IMR-90 (cell line): ENCODE measurements at places on chromosomes 1 and 21.

DNA sequence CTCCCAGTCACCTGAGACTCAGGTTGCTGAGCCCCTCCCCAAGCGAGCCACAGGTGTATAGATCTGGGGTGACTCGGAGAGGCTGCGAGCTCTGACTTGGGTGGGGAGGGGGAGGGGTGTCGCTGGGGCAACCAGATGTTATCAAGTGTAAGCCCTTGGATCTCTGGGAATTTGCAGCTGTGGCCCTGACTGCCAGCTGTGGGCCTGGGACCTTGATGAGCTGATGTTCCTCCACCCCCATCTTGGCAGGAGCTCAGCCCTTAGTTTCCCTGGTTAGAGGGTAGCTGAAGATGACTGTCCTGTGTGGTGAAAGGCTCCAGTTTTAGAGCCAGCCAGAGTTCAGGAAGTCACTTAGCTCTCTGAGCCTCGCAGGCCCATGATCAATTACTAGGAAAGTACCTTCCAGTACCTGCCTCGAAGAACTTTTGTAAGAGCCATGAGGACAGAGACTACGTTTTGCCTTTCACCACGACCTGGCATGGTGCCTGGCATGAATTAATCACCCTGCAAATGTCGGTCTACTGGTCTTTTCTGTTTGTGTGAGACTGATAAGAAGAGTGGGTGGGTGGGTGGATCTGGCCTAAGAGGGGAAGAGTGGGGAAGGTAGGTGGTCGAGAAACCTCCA, 55.8 kb downstream of the YARS1 start:
- H3K27me3 ChIP-seq: no peaks in the 10 kb centered on the region
- DNase-seq: peak; percentile 81
- H3K4me1 ChIP-seq: peaks cover 20% of the 10 kb centered on the region

GRCh38 chr1:65992831-65993271, 200.2 kb downstream of the PDE4B start:
- DNase-seq: no peak
- no peak overlapping the region for H3K27ac ChIP-seq
- no peaks in the 10 kb centered on the region for H3K27me3 ChIP-seq

GRCh38 chr1:157969697-157970485, 23.6 kb upstream of the KIRREL1 start:
- peaks cover 6% of the 10 kb centered on the region for H3K27me3 ChIP-seq
- peaks cover 15% of the 10 kb centered on the region for H3K4me1 ChIP-seq
- no peak overlapping the region for H3K4me3 ChIP-seq
- H3K27ac ChIP-seq: no peak overlapping the region

GRCh38 chr1:175878775-175879174, 135.4 kb upstream of the TNR start:
- H3K4me3 ChIP-seq: no peak overlapping the region
- no peak for DNase-seq
- no peak overlapping the region for H3K27ac ChIP-seq
- H3K27me3 ChIP-seq: no peaks in the 10 kb centered on the region; the same call in 1 of the 2 replicates
- H3K4me1 ChIP-seq: no peaks in the 10 kb centered on the region

GRCh38 chr1:211236633-211237320, 22.4 kb upstream of the RCOR3 start:
- no peaks in the 10 kb centered on the region for H3K4me1 ChIP-seq
- no peak overlapping the region for H3K27ac ChIP-seq
- peak; percentile 17 for DNase-seq
- no peaks in the 10 kb centered on the region for H3K36me3 ChIP-seq
- H3K4me3 ChIP-seq: no peak overlapping the region

DNA sequence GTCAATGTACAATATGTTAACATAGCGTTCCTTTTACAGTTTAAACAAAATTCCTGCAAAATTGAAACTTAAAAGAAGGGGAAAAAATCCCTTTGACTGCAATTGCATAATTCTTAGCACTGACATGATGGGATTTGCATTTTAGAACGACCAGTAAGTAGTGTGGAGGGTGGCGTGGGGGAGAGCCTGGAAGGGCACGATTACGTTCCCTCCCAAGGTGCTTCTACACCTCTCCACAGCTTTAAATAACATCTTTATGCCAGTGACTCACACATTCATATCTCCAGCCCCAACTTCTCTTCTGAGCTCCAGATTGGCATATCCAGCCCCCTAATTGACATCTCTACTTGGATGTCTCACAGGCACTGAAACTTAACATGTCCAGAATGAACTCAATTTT, 64.3 kb downstream of the OLFML3 start:
- peaks cover 24% of the 10 kb centered on the region for H3K27me3 ChIP-seq
- no peaks in the 10 kb centered on the region for H3K4me1 ChIP-seq
- no peaks in the 10 kb centered on the region for H3K36me3 ChIP-seq
- H3K4me3 ChIP-seq: no peak overlapping the region
- no peak for DNase-seq
- no peak overlapping the region for H3K27ac ChIP-seq

GRCh38 chr1:202706851-202707250, 3.4 kb downstream of the SYT2 start:
- H3K27ac ChIP-seq: no peak overlapping the region
- peaks cover 96% of the 10 kb centered on the region for H3K27me3 ChIP-seq
- peaks cover 4% of the 10 kb centered on the region; the same call in 1 of the 2 replicates for H3K4me1 ChIP-seq
- no peak for DNase-seq
- no peaks in the 10 kb centered on the region for H3K36me3 ChIP-seq

- H3K27ac ChIP-seq: no peak overlapping the region
- H3K4me3 ChIP-seq: no peak overlapping the region
- H3K36me3 ChIP-seq: no peaks in the 10 kb centered on the region
Observed at GRCh38 chr1:206808615-206809014, 36.3 kb upstream of the IL10 start.

DNA sequence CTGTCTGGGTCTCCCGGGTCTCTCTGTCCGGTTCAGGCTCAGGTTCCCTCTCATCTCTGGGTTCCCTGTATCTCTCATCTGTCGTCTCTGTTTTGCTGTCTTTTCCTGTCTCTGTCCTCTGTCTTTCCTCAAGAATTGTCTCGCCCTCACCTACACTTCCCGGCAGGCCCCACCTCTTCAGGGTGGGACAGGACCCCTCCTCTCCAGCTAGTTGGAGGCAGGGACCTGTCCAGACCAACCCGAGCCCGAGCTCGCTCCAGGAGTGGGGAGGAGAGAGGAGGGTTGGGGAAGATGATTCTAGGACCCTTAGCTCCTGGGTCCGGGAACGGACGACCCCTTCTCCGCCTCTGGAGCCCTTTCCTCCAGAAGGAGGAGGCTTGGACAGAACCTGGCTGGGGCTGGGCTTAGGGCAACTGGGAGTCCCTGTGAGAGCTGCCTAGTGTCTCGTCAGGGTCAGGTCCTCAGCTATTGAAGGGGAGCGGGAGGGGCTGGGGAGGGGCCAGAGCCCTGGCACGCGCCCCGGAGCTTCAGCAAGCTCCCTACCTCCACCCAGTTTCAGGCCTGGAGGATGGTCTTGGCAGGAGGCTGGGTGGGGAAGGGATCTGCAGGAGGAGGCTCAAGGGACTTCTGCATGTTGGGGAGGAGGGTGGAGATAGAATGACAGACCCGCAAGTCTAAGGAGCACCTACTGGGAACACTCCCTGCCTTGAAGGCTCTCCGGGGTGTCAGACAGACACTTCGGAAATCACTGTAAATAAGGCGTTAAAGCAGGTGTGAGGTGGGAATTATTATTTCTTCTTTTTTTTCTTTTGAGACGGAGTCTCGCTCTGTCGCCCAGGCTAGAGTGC, 26.3 kb upstream of the EPB41 start:
- no peak overlapping the region for H3K27ac ChIP-seq
- DNase-seq: no peak
- H3K36me3 ChIP-seq: no peaks in the 10 kb centered on the region
- peaks cover 11% of the 10 kb centered on the region for H3K4me1 ChIP-seq
- H3K4me3 ChIP-seq: peak overlapping the region; percentile 65
- H3K27me3 ChIP-seq: peaks cover 8% of the 10 kb centered on the region

DNA sequence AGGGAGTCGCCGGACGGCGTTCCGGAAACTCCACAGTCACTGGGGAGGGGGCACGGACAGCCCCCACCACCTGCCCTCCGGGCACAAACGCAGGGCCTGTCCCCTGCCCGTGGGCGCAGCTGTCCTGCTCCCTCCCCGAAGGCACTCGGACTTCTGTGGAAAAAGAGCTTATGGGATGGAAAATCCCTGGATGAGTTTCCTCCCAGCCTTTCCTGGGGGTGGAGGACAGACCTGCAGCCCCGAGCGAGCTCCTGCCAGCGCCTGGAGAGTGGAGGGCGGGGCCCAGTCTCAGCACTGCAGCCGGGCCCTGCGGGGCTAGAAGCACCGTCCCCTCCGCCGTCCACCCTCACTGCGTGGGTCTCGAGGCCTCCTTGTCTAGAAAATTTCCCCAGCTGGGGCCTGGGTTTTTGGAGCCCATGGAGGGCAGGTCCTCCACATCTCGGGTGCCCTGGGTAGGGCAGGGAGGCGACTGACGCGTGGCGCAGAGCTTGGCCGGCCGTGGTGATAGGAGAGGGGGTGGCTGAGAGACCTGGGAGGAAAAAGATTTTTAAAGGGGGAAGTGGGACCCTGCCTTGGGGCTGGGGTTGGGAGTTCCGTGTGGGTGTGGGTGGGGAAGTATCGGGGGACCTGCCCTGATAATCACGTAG, 6.4 kb upstream of the COL6A1 start:
- H3K36me3 ChIP-seq: no peaks in the 10 kb centered on the region
- no peaks in the 10 kb centered on the region for H3K27me3 ChIP-seq

GRCh38 chr21:26883768-26884167, 38.6 kb upstream of the ADAMTS1 start:
- H3K4me1 ChIP-seq: peaks cover 2% of the 10 kb centered on the region; the same call in 1 of the 2 replicates
- H3K36me3 ChIP-seq: no peaks in the 10 kb centered on the region
- no peak overlapping the region for H3K4me3 ChIP-seq
- H3K27ac ChIP-seq: no peak overlapping the region

GRCh38 chr1:220776254-220776653, 10.5 kb upstream of the MTARC1 start:
- no peak overlapping the region for H3K27ac ChIP-seq
- H3K36me3 ChIP-seq: no peaks in the 10 kb centered on the region
- no peak for DNase-seq
- no peaks in the 10 kb centered on the region for H3K27me3 ChIP-seq

GRCh38 chr1:61980561-61980960, 214.1 kb upstream of the L1TD1 start:
- H3K27ac ChIP-seq: no peak overlapping the region
- H3K36me3 ChIP-seq: no peaks in the 10 kb centered on the region
- H3K4me1 ChIP-seq: no peaks in the 10 kb centered on the region
- no peak overlapping the region for H3K4me3 ChIP-seq

DNA sequence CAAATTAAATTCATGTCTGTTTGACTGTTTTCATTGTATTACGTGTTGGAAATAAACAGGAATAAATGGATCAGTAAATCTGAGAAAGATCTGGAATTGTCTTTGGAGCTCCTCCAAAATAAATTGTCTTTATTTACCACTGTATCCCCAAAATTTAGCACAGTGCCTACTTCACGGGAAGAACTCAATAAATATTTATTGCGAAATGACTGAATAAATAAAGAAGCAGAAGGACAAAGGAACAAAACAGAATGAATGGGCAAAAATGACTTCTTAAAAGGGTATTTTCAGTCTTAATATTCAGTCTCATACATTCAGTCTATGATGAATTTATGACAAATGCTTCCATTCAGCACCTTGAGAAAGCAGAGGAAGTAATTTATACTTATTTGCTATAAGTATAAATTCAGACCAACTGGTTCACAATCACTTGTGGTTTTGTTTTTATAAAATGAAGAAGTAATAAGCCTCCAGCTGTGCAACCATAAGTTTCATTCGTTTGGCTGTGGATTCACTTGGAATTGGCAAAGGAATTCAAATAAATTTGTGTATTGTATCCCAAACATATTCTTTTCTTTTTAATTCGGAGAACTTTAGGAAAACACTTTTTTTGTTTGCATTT, 19.2 kb upstream of the PRKAA2 start:
- H3K4me1 ChIP-seq: no peaks in the 10 kb centered on the region; the same call in 1 of the 2 replicates
- no peaks in the 10 kb centered on the region for H3K36me3 ChIP-seq
- no peak overlapping the region for H3K27ac ChIP-seq
- H3K27me3 ChIP-seq: no peaks in the 10 kb centered on the region
- no peak overlapping the region for H3K4me3 ChIP-seq
- DNase-seq: no peak

GRCh38 chr1:177444997-177445746, 274.4 kb downstream of the BRINP2 start:
- H3K27ac ChIP-seq: no peak overlapping the region
- no peak overlapping the region for H3K4me3 ChIP-seq
- no peaks in the 10 kb centered on the region for H3K4me1 ChIP-seq
- no peaks in the 10 kb centered on the region for H3K27me3 ChIP-seq
- no peaks in the 10 kb centered on the region for H3K36me3 ChIP-seq
- no peak for DNase-seq

GRCh38 chr1:67919274-67920072, 86.2 kb upstream of the GNG12 start:
- no peak overlapping the region for H3K27ac ChIP-seq
- no peaks in the 10 kb centered on the region for H3K4me1 ChIP-seq
- H3K4me3 ChIP-seq: no peak overlapping the region
- no peak for DNase-seq
- H3K36me3 ChIP-seq: no peaks in the 10 kb centered on the region

DNA sequence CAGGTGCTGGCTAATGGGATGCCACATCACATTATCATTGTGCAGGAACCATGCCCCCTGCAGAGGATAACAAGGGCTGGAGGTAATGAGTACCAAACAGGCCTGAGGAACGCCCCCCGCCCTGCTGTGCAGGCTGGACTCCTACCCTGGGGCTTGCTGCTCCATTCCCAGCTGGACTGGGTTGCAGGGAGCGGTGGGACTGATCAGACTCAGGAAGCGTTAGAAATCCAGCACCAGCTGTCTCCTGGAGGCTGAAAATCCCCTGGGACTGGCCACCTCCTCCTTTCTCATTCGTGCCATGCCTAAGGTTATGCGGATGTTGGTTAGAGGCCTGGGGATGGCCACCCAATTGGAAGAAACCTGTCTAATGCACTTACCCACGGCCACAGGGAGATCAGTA, 36.9 kb upstream of the POU3F1 start:
- no peaks in the 10 kb centered on the region for H3K36me3 ChIP-seq
- no peak for DNase-seq
- no peak overlapping the region for H3K27ac ChIP-seq
- H3K27me3 ChIP-seq: peaks cover 4% of the 10 kb centered on the region; the same call in 1 of the 2 replicates

- H3K36me3 ChIP-seq: no peaks in the 10 kb centered on the region
- H3K27me3 ChIP-seq: no peaks in the 10 kb centered on the region; the same call in 1 of the 2 replicates
- H3K4me1 ChIP-seq: no peaks in the 10 kb centered on the region
- no peak overlapping the region for H3K4me3 ChIP-seq
- no peak for DNase-seq
- no peak overlapping the region for H3K27ac ChIP-seq
Observed at GRCh38 chr21:35342440-35342839, 293.3 kb upstream of the RUNX1 start.

GRCh38 chr21:41713495-41714281, 53.2 kb downstream of the RIPK4 start:
- H3K27me3 ChIP-seq: peaks cover 80% of the 10 kb centered on the region
- no peaks in the 10 kb centered on the region for H3K4me1 ChIP-seq
- H3K4me3 ChIP-seq: no peak overlapping the region
- no peaks in the 10 kb centered on the region for H3K36me3 ChIP-seq
- no peak for DNase-seq
- H3K27ac ChIP-seq: no peak overlapping the region
